ENCODE measurements at places on chromosomes 11 and 22.

GRCh38 chr11:126722006-126722736, 278.4 kb downstream of the KIRREL3 start:
- DNase-seq = no peak

DNA sequence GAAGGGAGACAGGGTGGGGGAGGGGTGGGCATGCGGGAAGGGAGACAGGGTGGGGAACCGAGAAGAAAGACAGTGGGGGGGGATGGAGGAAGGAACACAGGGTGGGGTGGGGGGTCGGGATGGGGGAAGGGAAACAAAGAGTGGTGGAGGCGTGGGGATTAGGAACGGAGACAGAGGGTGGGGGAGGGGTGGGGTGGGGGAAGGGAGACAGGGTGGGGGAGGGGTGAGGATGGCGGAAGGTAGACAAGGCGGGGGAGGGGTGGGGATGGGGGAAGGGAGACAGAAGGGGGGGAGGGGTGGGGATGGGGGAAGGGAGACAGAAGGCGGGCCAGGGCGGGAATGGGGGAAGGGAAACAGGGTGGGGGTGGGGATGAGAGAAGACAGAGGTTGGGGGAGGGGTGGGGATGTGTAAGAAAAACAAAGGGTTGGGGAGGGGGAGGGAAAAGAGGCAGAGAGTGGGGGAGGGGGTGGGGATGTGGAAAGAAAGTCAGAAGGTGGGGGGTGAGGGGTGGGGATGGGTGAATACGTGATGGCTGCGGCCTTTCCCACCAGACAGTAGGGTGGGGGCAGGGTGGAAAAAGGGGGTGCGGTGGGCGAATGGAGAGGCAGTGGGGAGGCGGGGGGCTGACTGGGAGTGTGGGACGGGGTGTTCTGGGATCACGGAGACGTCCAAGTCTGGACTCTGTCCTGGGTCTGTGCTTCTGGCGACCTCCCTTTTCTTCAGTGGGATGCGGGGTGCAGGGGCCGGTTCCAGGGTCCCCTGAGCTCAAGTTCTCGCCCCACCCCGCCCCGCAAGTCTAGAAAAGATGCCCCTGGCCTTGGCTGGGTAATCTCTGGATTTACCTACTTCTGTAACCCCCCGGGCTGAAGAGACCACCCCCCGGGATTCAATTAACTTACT, 744 bp downstream of the PRAME start:
- no peak for DNase-seq

DNA sequence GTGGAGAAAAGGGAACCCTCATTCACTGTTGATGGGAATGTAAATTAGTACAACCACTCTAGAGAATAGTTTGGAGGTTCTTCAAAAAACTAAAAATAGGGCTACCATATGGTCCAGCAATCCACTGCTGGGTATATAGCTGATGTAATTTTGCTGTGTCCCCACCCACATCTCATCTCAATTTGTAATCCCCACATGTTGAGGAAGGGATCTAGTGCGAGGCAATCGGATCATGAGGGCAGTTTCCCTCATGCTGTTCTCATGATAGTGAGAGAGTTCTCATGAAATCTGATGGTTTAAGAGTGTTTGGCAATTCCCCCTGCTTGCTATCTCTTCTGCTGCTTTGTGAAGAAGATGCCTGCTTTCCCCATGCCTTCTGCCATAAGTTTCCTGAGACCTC, 17.1 kb upstream of the OR52M1 start:
- DNase-seq = no peak

- DNase-seq = no peak
These were observed 62.6 kb downstream of the DCUN1D5 start for GRCh38 chr11:103029401-103029800.

- DNase-seq = no peak
These were observed 5.4 kb upstream of the APOL2 start for GRCh38 chr22:36244522-36245391.

GRCh38 chr22:36182056-36182455, 19.6 kb downstream of the APOL4 start:
- DNase-seq = no peak

DNA sequence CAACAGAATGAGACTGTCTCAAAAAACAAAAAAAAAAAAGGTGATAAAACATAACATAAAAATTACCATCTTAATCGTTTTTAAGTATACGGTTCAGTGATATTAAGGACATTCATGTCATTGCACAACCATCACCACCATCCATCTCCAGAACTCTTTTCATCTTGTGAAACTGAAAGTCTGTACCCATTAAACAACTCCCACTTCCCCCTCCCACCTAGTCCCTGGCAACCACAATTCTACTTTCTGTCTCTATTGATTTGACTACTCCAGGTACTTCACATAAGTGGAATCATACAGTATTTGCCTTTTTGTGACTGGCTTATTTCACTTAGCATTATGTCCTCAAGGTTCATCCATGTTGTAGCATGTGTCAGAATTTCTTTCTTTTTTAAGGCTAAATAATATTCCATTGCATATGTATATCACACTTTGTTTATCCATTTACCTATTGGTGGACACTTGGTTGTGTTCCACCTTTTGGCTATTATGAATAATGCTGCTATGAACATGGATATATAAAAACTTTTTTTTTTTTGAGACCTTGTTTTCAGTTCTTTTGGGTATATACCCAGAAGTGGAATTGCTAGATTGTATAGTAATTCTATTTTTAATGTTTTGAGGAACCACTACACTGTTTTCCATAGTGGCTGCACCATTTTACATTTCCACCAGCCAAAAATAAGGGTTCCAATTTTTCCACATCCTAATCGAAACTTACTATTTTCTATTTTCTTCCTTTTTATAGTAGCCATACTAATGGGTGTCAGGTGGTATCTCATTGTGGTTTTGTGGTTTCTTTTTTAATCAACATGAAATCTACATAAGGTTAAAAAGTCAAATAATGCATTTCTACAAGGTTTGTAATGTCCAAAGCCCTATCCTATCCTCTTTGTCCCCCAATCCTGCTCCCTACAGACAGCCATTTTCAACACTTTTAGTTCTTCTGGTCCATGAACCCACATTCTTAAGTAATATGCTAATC, 23.4 kb upstream of the PIK3C2A start:
- DNase-seq = peak; percentile 10

DNA sequence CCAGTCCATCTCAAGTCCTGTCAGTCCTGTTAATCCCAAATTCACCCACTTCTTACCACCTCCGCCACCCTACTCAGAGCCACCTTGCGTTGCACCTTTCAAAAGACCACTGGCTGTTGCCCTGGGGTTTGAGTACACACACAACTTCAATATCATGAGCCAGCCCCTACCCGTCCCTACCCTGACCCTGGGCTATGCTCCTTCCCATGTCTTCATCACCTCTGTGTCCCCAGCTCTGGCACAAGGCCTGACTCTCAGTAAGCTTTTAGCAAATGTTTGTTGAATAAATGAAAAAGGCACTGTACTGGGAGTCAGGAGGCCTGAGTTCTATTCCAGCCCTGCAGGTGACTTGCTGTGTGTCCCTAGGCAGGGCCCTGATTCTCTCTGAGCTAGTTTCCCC, 26.5 kb downstream of the OTOG start:
- DNase-seq = no peak

GRCh38 chr11:126197277-126197939, 14.0 kb downstream of the RPUSD4 start:
- DNase-seq = no peak

DNA sequence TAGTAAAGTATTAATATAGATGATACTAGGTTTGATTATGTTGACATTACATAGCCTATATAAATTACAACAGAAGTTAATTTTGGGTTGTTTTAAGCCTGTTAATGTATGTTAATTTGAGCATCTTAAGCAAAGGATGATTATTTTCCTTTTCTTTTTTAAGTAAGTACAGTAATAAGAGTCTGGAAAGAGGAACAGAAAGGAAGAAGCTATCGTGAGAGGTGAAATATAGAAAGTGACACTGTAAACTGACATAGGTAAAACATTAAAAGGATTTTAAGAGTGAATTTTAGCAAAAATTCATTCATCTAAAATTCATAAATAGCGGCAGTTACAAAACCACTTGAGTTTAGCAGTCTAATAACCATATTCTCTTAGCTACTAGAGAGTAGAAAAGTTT, 45.5 kb downstream of the FAR1 start:
- no peak for DNase-seq

DNA sequence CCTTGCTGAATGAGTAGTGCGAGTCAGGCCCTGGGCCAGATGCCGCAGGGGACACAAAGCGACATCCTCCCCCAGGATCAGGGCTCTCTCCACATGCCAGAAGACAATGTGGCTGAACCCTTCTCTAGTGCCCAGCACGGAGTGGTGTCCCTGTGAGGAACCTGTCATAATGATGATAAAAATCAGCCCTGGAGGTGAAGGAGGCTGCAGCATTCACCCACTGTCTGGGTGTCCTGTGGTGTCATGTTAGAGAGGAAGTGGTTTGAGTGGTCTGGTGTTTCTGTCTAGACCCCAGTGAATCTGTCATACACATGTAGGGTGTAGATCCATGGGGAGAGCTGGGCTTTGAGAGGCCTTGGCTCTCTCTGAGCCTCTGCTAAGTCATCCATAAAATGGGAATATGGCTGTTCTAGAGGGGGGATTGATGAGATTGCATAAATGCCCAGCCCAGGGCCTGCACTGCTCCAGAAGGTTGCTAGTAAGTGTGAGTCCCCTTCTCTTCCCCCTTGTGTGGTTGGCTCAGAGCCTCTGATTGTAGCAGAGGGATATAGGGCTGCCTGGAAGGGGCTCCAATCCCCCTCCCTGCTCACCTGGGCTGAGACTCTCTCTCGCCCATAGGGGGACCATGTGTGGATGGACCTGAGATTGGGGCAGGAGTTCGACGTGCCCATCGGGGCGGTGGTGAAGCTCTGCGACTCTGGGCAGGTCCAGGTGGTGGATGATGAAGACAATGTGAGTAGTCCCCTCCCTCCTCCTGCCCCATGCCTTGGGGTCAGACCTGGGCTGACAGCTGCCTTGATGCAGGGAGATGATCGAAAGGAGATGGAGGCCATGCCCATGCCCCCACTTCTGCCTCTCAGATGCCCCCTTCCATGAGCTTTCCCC, 14.3 kb downstream of the MYO7A start:
- no peak for DNase-seq

GRCh38 chr11:33256813-33257159, 395 bp upstream of the HIPK3 start:
- DNase-seq = no peak

- no peak for DNase-seq
These were observed 13.3 kb downstream of the PRR33 start for GRCh38 chr11:1878137-1879031.

DNA sequence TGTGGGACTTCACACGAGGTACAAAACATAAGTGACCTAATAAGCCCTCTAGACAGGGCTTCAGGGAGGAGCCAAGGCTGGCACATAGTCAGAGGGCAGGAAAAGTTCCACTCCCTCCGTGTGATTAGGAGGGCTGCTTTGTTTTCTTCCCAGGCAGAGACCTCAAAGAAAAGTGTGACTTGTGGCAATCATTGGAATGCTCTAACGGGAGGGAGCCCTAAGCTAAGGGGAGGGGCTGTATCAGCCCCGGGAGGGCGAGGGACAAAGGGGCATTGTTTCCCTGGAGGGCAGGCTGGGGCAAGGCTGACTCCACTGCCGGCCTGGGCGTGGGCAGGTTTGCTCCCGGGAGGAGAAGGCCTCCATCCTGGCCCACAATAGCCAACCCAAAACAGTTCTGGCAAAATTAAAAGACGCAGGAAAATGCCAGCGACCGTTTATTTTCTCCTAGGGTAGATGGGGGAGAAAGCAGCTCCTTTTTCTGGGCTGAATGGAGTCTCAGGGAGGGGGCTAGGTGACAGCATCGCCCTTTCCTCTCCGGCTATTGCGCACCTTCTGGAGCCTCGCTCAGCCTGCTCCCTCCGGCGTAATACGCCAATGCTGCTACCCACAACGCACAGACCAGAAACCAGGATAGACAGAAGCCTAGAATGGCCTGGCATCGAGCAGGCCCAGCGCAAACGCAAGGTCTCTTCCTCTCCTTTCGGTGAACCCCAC, 60.2 kb downstream of the ENDOD1 start:
- no peak for DNase-seq

- no peak for DNase-seq
These were observed 22.8 kb upstream of the SYT7 start for GRCh38 chr11:61603667-61604066.

DNA sequence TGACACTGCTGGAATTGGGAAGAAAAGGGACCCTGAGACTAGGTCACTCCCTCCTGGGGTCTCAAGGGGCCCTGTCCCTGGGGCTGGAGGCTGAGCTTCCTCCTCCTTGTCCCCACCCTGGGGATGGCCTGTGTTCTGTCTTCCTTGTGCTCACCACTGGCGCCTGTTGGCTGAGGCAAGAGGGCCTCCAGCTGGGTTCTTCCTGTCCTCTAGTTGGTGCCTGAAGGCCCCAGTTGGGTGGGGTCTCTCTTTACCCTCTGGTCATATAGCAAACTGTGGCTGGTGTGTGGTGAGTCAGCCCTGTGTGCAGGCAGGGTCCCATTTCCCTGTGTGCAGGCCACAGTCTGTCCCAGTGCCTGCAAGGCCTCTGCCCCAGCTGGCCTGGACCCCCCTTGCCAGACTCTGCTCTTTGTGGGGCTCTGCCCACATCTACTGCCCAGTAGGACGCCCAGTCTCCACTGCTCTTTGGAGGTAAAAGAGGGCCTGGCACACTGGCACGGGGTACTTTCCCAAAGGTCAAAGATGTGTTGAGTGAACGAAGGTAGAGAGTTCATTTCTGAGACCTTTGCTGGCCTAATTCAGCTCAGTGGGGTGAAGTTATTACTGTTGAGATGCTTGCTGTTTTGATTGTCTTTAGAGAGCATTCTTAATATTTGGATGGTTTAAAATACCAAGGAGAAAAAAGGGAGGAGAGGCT, 55.1 kb upstream of the CLDN5 start:
- no peak for DNase-seq

- DNase-seq = no peak
These were observed 396.6 kb downstream of the NELL1 start for GRCh38 chr11:21066030-21066429.

DNA sequence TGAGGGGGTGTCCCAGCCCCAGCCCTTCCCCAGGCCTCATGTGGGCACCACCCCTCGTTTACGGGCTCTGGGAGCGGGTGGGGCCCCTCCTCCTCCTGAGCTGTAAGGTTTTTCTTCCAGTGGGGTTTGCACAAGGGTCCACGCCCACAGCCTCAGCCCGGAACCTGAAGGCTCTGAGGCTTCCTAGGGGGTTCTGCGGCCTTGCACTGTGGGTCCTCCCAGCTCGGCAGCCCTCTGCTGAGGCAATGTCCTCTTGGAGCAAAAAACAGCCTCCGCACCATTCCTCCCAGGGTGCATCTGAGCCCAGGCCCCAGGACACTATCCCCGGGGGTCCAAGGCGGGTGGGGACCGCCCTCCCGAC, 14.1 kb downstream of the H19 start:
- no peak for DNase-seq
